Tibial nerve (tissue), 4 donors: ENCODE measurements at places on chromosomes 4 and X. TPM values are rescaled to one million over a fixed set of nuclear protein-coding genes. Genes with fewer than 3 reads are reported as not detected.

- DNase-seq, result no peak
These were observed 99.5 kb downstream of the NEUROG2 start for GRCh38 chr4:112416464-112416863.

- DNase-seq, result no peak
These were observed 8.3 kb downstream of the PRRG1 start for GRCh38 chrX:37357436-37357835.

MAGEB10 gene
- not detected for total RNA-seq

DNA sequence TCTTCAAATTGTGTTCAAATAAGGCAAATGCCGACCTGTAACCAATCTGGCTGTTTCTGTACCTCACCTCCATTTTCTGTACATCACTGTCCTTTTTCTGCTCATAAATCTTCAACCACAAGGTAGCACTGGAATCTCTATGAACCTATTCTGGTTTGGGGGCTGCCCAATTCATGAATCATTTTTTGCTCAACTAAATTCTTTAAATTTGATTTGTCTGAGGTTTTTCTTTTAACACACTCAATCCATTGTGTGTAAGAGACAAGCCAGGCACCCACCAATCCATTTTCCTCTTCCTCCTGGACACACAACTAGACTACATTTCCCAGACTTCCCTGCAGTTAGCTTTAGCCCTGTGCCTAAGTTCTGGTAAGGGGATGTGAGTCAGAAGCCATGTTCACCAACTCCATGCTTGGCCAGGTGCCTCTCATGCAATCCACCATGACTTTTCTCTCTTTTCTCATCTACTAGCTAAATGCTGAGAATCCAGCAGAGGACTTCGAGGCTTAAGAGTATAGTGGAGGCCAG is 193.2 kb upstream of the KLF3 start:
- DNase-seq, result no peak

DNA sequence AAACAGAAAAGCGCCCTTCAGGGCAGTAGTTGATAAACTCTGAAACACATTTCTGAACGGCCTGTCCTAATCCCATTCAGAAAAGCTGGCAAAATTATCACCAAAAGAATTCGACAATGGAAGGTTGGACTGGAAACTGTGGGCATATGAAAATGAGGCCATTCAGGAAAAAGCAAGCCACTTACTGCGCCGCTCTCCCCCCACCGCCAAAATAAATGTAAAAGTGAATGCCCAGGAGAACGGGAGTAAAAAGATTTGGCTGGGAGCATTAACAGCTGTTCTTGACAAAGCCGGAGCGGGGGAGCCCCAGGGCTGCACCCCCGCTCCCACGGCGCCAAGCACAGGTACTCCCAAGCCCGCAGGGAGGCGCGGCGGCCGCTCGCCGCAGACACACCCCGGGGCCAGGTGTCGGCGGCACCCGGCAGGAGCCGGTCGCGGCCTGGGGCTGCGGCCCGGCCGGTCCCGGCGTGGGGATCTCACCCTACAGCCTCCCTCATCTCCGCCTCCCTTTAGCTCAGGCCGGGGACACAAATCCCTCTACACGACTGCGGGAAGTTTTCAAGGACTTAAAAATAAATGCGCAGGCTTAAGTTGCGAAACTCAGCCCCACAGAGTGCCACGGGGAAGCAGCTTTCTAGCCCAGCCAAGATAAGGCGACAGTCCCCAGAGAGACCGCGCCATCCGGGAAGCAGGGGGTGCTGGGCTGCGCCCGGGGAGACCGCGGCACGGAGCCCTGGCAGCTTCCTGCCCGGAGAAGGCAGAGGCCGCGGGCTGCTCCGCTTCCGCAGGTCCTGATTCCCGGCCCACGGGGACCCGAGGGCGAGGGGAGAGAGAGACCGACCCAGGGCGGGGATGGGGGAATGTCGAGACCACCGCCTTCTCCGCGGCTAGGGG is 593 bp downstream of the SH3RF1 start:
- DNase-seq, result peak; percentile 19

TEX13C gene
- not detected for total RNA-seq

DNA sequence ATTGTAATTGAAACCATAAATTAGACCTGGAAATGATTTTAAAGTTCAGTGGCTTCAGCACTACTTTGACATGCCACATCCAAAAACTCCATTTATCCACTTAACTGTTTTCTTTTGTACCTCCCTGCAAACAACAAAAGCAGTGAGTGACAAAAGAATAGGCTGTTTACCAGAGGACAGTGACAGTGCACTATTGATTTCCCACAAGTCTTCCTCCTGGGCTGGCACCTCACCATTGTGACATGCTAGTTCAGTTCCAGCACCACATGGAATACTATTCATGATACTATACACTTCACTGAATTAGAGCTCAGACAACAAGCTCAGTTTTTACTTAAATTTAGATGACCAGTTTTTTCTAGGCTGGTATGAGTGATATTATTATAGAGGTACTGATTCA is 29.3 kb downstream of the MOSPD2 start:
- DNase-seq, result no peak

SPRY1 gene
- 191 TPM for total RNA-seq

TRIM61 gene
- total RNA-seq, result not detected

DNA sequence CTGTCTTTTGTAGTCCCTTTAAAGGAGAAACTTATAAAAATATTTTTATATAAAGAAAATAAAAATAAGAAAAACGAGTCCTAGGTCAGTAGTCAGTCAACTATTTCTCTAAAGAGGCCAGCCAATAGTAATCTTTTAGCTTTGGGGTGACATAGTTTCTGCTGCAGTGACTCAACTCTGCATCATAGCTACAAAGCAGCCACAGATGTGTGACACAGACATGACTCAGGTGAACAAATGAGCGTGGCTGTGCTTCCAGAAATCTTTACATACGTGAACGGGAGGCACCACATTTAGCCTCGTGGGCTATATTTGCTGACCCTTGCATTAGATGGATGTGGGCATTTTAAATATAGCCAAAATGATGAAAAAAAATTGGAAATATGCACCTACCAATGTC is 1862.5 kb upstream of the TENM3 start:
- no peak for DNase-seq

GRCh38 chr4:150235808-150236271 is 157.6 kb downstream of the DCLK2 start:
- DNase-seq, result no peak

DNA sequence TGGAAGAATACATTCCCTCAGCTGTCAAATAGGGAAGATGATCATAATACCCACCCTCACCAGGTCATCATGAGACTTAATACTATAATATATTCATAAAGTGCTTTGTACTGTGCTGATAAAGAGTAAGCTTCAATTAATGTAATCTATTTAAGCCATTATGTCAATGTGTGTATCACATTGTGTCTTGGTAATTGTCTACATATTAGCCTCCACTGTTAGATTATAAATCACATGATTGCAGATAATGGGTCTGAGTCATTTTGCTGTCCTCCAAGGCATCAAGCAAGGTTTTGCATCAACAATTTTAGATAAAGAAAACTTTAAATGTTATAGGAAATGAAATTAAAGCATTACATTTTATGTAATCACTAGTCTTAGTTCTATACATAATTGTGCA is 45.2 kb upstream of the CEP135 start:
- no peak for DNase-seq

ADH7 gene
- not detected for total RNA-seq

KIT gene
- total RNA-seq, result 1.5 TPM

GRCh38 chr4:6017030-6017429 is 1.2 kb downstream of the C4orf50 start:
- DNase-seq, result no peak

USP17L5 gene
- total RNA-seq, result not detected

DNA sequence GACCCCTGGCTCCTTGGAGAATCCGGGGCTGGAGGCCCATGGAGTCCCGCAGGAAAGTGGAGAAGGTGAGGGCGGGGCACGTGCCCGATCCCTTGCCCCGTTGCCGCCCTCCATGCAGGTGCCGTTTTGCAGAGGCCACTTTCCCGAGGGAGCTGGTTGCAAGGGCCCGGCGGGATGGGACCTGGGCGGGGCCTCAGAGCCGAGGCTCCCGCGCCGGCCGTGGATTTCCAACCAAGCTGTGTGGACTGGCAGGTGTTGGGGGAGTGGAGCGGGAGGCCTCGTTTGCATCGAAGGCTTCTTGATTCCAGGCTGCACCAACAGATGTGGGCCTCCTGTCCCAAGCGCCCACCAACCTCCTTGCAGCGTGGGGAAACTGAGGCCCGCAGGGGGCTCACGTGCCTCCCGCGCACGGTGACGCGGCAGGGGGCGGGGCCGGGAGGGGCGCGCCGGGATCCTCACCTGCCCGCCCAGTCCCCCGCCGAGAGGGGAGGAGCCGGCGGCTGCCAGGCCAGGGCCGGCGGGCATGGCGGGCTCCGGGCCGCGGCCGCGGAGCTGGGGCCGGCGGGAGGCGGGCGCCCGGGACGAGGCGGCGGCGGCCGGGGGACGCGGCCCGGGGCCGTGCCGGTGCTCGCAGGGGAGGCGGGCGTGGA is 24.9 kb downstream of the SH3BP2 start:
- DNase-seq, result no peak

P2RY10 gene
- total RNA-seq, result 0.22 TPM

SHROOM3 gene
- 49.8 TPM for total RNA-seq

GRCh38 chr4:176618138-176618537 is 174.6 kb downstream of the VEGFC start:
- no peak for DNase-seq

DNA sequence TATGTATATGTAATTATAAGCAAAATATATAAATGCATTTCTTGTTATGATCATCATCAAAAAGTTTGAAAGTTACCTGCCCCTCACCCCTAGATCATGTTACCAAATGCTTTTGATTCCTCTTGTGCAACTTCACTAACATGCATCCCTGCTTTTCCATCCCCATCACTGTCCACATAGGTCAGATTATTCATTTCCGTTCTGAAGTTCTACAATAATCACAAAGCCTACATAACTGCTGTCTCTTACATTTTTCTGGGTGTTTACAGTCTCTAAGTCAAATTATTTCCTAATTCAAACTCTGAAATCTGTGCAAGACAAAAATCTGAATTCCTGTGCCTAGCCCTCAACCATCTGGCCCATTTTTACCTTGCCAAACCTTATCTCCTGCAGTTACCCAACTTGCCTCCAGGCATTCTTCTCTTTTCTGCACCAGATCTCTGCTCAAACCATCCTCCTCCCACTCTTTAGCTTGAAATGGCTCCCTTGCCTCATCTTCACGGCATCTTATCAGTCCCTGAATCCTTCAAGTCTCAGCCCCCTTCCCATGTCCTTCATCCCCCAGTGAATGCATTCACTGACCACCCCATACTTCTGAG is 42.4 kb upstream of the SLC39A8 start:
- DNase-seq, result no peak

- no peak for DNase-seq
These were observed 17.7 kb downstream of the SNX25 start for GRCh38 chr4:185227131-185227551.

THOC2 gene
- total RNA-seq, result 78.1 TPM

PABPC1L2A gene
- not detected for total RNA-seq

DNA sequence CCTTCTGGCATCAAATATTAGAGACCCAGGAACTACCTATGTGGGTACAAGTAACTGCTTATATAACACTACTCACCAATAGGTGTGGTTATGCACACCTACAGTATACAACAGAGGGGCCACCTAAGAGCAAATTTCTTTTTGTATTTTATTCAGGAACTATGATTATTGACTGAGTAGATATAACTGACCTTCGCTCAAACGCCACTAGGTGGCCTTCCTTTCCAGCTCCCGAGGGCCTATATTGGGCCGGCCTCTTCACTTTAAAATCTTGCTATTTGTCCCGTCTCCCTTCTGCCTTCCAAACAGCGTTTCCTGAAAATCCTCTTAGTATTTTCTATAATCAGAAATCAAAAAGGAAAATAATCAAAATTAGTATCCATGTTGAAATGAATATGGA is 19.9 kb upstream of the PABPC5 start:
- no peak for DNase-seq

- DNase-seq, result no peak
These were observed 127.9 kb downstream of the CHRDL1 start for GRCh38 chrX:110667706-110668105.

DNA sequence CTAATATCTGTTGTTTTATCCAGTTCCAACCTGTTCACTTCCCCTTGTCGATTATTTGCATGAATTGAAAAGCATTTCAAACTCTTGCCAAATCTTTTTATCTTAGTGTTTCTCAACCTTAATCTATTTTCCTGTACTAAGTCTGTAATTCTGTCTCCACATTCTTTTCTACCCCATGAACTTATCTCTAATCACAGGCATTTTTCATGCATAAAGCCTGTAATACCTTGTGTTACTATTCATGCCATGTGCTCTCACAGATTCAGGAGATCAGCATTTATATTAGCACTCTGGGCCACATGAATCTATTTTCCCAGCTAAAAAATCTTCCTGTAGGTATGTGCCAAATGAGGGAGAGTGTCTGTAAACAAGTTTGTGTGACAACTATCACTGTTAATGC is 1360.9 kb downstream of the STIM2 start:
- DNase-seq, result no peak

DNA sequence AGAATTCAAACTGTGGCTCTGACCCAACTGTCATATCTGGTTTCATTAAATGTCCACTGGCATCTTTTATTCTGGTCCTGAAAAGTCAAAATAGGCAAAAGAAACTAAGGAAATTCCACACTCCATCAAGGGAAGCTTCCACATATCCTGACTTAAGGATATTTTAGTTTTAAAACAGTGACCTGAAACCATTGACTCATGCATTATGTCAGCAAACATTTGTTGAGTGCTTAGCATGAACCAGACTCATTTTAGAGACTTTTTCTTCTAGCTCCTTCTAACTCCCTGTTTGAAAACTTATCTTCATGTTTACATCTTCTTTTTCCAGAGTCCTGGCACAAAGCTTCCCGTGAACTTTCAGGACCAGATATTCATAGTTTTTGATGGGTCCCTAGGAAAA is 6.9 kb upstream of the CXCL1 start:
- DNase-seq, result no peak

NAP1L3 gene
- total RNA-seq, result 3.1 TPM

CTAG1A gene
- not detected for total RNA-seq

GRCh38 chr4:129264008-129264657 is 168.2 kb downstream of the C4orf33 start:
- no peak for DNase-seq

- DNase-seq, result no peak
These were observed 9.9 kb downstream of the CHIC2 start for GRCh38 chr4:54054501-54054900.

DNA sequence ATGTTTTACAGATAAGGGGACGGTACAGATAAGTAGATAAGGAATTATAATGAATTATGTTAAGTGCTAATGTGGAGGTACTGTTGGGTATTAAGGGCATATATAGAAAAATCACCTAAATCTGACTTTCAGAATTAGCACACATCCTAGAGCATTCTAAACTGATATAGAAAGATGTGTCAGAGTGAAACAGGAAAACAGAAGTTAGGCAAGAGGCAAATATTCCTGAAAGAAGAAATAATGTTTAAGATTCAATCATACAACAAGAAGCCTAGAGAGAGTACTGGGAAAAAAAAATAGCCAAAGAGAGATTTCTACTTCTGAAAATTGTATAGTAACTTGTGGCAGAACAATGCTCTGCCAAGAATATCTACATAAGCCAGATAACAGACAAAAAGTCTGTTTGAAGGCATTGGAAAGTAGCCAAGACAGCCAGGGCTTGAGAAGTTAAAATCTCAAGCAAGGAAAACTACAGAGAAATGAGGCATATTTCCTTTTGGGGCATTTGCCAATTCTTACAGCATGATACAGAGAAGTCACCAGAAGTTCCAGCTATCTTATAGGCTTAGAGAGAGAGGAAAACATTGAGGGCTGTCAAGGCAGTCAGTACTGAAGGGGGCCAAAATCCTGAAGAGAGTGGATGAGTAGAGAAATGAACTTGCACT is 646.0 kb downstream of the RPA4 start:
- DNase-seq, result no peak

CPZ gene
- total RNA-seq, result 2.7 TPM

GC gene
- not detected for total RNA-seq
